ENCODE measurements at places on chromosomes 6 and 20. TPM values are rescaled to one million over a fixed set of nuclear protein-coding genes. Genes with fewer than 3 reads are reported as not detected.

LGSN gene
- total RNA-seq: not detected

FKBP5 gene
- total RNA-seq: 326 TPM

MOXD1 gene
- 10.5 TPM for total RNA-seq

SCRT2 gene
- total RNA-seq: not detected

GGTLC1 gene
- total RNA-seq: not detected

DNA sequence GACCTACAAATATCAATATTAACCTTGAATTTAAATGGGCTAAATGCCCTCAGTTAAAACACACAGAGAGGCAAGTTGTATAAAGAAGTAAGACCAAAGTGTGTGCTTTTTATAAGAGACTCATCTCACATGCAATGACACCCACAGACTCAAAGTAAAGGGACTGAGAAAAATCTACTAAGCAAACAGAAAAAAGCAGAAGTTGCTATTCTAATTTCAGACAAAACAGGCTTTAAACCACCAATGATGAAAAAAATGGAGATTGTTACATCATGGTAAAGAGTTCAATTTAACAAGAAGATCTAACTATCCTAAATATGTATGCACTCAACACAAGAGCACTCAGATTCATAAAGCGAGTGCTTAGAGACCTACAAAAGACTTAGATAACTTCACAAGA is 741.9 kb upstream of the MARCKS start:
- no peak overlapping the region for H3K4me3 ChIP-seq
- H3K36me3 ChIP-seq: no peaks in the 10 kb centered on the region
- no peak for DNase-seq
- H3K27ac ChIP-seq: no peak overlapping the region
- no peaks in the 10 kb centered on the region for H3K4me1 ChIP-seq

- no peaks in the 10 kb centered on the region for H3K27me3 ChIP-seq
- H3K4me3 ChIP-seq: no peak overlapping the region
- peak; percentile 71 for DNase-seq
- no peaks in the 10 kb centered on the region for H3K4me1 ChIP-seq
- H3K36me3 ChIP-seq: no peaks in the 10 kb centered on the region
- peak overlapping the region; percentile 78 for H3K27ac ChIP-seq
These were observed 249.2 kb upstream of the PMEPA1 start for GRCh38 chr20:57959018-57959417.

- H3K27ac ChIP-seq: peak overlapping the region; percentile 74
- no peaks in the 10 kb centered on the region for H3K36me3 ChIP-seq
- no peak for DNase-seq
- H3K27me3 ChIP-seq: no peaks in the 10 kb centered on the region
- H3K4me1 ChIP-seq: peaks cover 22% of the 10 kb centered on the region
These were observed 805 bp downstream of the MSH5 start for GRCh38 chr6:31740397-31741223.

- no peak for DNase-seq
- peaks cover 39% of the 10 kb centered on the region for H3K36me3 ChIP-seq
- no peaks in the 10 kb centered on the region for H3K27me3 ChIP-seq
- no peak overlapping the region for H3K4me3 ChIP-seq
These were observed 26.4 kb downstream of the MRS2 start for GRCh38 chr6:24429146-24429545.

DNA sequence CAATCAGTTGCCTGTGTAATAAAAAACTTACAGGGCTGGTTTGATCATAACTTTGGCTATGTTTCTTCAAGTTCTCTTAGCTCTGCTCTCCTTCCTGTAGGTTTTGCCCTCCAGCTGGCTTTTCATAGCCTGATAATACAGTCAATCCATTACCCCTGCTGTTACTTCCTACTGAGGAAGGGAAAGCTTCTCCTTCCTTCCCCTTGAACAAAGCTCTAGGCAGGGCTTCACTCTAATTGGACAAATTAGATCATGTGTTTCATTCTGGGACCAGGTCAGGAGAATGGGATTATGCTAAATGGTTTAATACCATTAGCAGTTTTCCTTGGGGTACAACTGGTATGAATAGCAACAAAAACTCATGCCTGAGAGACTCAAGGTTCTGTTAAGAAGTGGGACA is 106.8 kb upstream of the MCHR2 start:
- DNase-seq: no peak
- H3K27ac ChIP-seq: no peak overlapping the region
- no peaks in the 10 kb centered on the region for H3K27me3 ChIP-seq
- H3K4me3 ChIP-seq: no peak overlapping the region
- no peaks in the 10 kb centered on the region for H3K4me1 ChIP-seq

- H3K4me1 ChIP-seq: no peaks in the 10 kb centered on the region
- H3K36me3 ChIP-seq: no peaks in the 10 kb centered on the region
- no peaks in the 10 kb centered on the region for H3K27me3 ChIP-seq
- H3K27ac ChIP-seq: no peak overlapping the region
- DNase-seq: no peak
These were observed 512.6 kb upstream of the SLC35B3 start for GRCh38 chr6:8947900-8948299.

DNA sequence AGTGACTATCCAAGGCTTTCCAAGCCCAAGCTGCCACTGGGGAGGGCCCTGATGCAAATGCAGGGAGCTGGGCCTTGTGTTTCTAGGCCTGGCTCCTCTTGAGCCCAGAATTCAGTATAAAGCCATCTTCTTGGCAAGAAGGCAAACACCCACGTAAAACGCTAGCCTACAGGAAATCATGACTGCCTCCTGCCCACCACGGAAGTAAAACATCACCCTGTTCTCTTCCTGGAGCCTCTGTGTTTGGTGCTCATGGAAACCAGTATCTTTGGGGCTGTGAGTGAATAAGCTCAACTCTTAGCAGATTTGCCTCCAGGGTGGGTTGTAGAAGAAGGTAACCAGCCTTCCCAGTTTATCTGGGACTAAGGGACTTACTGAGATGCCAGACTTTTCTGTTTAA is 271.0 kb downstream of the ZNF217 start:
- H3K4me3 ChIP-seq: no peak overlapping the region
- no peaks in the 10 kb centered on the region for H3K36me3 ChIP-seq
- H3K27ac ChIP-seq: no peak overlapping the region
- no peaks in the 10 kb centered on the region for H3K27me3 ChIP-seq

DNA sequence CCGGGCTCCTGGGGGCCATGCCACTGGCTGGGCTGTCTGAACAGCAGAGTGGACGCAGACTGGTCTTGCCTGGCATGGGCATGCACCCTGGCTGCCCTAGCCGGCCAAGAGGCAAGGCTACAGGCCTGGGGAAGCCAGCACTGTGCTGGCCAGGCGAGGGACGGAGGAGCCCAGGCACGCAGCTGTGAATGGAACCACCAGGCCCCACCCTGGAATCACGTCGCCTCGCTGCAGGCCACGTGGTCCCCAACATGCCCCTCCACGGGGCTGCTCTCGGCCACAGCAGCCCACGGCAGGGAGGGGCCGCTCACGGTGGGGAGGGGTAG is 4.0 kb downstream of the UCKL1 start:
- no peak overlapping the region for H3K4me3 ChIP-seq
- peak overlapping the region; percentile 97 for H3K27ac ChIP-seq
- peaks cover 86% of the 10 kb centered on the region for H3K4me1 ChIP-seq
- DNase-seq: no peak

GRCh38 chr6:152300517-152300916 is 336.6 kb downstream of the SYNE1 start:
- H3K27ac ChIP-seq: peak overlapping the region; percentile 78
- H3K36me3 ChIP-seq: no peaks in the 10 kb centered on the region
- H3K4me3 ChIP-seq: no peak overlapping the region
- no peaks in the 10 kb centered on the region for H3K27me3 ChIP-seq
- no peak for DNase-seq

DNA sequence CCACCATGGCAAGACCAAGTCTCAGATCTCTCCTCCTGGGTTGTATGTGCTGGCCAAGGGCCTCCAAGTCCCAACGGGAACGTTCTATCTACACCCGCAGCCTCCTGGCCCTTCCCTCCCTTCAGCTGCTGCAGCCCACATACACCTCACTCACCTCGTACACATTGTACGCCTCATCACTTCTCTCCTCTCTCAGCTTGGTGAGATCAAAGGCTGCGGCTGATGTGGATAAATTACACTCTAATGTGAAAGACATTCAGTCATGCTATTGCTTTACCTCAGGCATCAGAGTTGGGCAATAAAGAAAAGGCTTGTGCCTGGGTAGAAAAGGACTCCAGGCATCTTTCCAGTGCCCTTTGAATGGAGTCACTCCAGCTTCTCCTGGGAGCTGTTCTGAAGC is 135.3 kb upstream of the FOXQ1 start:
- no peak for DNase-seq
- H3K36me3 ChIP-seq: no peaks in the 10 kb centered on the region
- no peak overlapping the region for H3K4me3 ChIP-seq
- H3K27ac ChIP-seq: no peak overlapping the region
- no peaks in the 10 kb centered on the region for H3K4me1 ChIP-seq
- no peaks in the 10 kb centered on the region for H3K27me3 ChIP-seq

GRCh38 chr6:148343047-148343782 is 577 bp downstream of the SASH1 start:
- peak overlapping the region; percentile 84 for H3K27ac ChIP-seq
- no peaks in the 10 kb centered on the region for H3K27me3 ChIP-seq
- H3K4me1 ChIP-seq: peaks cover 30% of the 10 kb centered on the region
- DNase-seq: no peak

DNA sequence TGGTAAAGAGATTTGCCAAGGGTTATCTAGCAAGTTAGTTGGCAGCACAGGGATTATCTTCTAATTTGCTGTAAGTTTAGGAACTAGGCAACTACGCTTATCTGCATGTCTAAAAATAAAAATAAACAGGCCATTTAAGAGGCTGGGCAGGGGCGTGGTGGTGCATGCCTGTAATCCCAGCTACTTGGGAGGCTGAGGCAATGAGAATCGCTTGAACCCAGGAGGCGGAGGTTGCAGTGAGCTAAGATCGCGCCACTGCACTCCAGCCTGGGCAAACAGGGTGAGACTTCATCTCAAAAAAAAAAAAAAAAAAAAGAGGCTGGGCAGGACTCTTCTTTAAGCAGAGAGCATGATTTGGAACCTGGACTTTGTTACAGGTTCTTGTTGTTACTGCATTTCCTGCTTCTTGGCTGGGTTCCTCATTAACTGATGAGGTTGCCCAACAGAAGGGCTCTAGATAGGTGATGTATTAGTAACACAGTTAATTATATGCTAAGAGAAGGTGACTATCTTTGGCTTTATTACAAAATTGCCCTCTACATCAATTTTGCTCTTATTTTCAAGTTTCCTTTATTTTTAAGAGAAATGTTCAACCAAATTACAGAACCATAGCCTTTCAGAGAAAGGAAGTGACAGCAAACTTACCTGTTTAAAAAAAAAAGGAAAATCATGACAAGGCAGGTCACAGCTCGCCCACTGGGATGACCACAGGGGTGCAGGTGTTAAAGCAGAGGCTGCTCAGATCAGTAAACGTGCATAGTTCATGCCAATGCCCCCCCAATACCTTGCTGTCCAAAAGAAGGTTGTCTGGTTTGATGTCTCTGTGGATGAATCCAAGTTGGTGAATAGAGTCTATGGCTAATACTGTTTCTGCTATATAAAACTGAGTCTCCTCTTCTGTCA is 32.5 kb downstream of the STK38 start:
- no peaks in the 10 kb centered on the region for H3K27me3 ChIP-seq
- peaks cover 30% of the 10 kb centered on the region for H3K36me3 ChIP-seq
- H3K4me3 ChIP-seq: no peak overlapping the region

GRCh38 chr6:31193206-31193605 is 22.7 kb upstream of the POU5F1 start:
- no peaks in the 10 kb centered on the region for H3K36me3 ChIP-seq
- no peak for DNase-seq
- no peak overlapping the region for H3K4me3 ChIP-seq
- H3K27me3 ChIP-seq: no peaks in the 10 kb centered on the region
- no peak overlapping the region for H3K27ac ChIP-seq

DNA sequence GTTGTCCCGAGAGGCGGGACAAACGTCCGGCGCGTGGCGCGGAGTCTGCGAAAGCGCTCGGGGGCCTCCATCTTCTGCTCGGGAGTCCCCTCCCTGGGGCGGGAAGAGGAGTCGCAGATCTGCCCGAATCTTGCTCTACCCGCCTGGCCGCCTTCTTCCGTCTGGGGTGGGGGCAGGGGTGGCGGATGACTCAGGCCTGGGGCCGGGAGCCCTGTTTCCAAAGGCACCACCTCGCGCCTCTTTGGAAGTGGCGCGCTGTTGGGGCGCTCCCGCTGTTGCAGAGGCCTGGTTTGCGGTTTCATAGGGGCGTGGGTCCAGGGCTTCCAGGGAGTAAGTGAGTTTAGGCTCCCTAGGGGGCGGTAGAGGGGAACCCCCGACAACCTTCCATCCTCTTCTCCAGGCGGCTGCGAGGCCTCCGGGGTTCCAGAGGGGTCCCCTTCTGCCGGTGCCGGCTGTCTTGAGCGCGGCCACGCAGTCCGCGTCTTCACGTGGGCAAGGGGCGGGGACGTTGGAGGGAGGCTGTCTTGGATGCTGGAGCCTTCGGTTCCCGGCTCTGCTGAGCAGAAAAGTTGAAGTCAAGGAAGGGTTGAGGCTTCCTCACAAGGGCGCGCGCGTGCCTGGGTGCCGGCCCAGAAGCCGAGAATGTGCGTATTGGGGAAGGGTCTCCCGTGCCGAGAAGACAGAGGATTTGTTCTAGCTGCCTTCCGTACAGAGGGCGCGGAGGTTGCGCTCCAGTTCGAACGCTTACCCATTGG is 2.6 kb upstream of the TFAP2C start:
- no peak overlapping the region for H3K4me3 ChIP-seq
- H3K36me3 ChIP-seq: no peaks in the 10 kb centered on the region
- DNase-seq: peak; percentile 63
- H3K27me3 ChIP-seq: peaks cover 72% of the 10 kb centered on the region

Data from sigmoid colon (tissue), 7 donors.